ENCODE measurements at places on chromosomes 5 and 9. TPM values are rescaled to one million over a fixed set of nuclear protein-coding genes. Genes with fewer than 3 reads are reported as not detected.

DNA sequence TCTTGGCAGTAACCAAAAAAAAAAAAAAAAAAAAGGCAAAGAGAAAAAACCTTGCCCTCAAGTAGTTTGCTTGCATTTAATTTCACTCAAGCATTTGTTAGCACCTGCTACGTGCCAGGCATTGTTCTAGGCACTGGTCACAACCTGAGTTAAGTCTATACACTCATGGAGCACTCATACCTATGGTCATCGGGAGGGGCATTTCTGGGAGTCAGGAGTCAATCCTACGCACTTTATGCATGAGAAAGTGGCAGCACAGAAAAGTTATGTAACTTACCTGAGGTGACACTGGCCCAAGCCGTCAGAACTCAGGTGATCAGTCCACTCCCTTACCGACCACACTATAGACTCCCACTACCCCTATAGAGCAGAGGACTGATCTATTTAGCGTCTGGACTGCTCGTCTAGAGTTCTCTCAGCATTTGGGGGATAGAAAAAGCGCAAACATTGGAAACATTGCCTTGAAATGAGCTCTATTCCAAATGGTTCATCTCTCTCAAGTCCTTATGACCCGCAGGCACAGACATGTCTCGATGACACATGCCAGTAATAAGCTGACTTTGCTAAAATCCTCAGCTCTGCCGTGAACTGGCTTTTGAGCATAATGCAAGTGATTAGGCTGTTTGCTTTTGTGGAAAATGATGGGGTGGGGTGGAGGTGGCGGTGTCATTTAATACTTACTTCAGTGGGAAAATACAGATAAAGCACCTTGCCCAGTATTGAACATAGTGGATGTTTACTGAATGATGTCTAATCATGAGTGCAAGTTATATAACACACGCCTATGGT lies 160.2 kb downstream of the ARHGEF28 start:
- DNase-seq, result no peak

GRCh38 chr9:135978642-135979546 lies 17.7 kb upstream of the UBAC1 start:
- no peak for DNase-seq

DNA sequence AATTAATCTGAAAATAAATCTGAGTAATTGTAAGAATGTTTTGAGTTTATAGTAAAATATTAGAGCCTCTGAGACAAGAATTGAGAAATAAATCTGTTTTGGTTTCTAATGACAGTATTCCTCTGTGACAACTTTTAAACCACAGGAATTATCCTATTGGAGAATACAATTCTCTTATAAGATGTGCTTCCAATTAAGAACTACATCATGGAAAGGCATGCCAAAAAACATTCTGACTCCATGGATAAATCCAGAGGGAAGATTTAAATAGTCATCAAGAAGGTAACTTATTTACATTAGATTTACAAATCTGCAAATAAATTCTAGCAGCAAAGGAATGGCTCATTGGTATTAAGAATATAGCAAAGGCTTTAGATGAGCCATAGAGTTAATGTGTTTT lies 178.3 kb upstream of the ACOT12 start:
- DNase-seq, result peak; percentile 79

Gene PCDHGB2
- total RNA-seq, result 3.3 TPM

Gene OR1N2
- not detected for total RNA-seq

Measured in skin of body (tissue), 3 donors.